DMS 273 treated with DMSO at 0.1 percent for 48 hours (cell line): ENCODE measurements at places on chromosomes 4 and X.

DNA sequence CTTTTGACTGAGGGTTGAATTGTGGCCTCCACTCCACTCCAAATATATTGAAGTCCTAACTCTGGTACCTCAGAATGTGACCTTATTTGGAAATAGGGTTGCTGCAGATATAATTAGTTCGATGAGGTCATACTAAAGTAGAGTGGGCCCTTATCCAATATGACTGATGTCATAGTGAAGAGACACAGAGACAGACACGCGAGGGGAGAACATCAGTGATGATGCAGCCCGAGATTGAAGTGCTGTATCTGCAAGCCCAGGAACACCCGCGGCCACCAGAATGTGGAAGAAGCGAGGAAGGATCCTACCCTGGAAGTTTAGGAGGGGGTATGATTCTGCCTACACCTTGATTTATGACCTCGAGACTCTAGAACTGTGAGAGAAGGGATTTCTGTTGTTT, 279.0 kb downstream of the ANKRD50 start:
- DNase-seq: no peak

GRCh38 chr4:1375761-1376322, 28.8 kb downstream of the UVSSA start:
- DNase-seq: no peak

DNA sequence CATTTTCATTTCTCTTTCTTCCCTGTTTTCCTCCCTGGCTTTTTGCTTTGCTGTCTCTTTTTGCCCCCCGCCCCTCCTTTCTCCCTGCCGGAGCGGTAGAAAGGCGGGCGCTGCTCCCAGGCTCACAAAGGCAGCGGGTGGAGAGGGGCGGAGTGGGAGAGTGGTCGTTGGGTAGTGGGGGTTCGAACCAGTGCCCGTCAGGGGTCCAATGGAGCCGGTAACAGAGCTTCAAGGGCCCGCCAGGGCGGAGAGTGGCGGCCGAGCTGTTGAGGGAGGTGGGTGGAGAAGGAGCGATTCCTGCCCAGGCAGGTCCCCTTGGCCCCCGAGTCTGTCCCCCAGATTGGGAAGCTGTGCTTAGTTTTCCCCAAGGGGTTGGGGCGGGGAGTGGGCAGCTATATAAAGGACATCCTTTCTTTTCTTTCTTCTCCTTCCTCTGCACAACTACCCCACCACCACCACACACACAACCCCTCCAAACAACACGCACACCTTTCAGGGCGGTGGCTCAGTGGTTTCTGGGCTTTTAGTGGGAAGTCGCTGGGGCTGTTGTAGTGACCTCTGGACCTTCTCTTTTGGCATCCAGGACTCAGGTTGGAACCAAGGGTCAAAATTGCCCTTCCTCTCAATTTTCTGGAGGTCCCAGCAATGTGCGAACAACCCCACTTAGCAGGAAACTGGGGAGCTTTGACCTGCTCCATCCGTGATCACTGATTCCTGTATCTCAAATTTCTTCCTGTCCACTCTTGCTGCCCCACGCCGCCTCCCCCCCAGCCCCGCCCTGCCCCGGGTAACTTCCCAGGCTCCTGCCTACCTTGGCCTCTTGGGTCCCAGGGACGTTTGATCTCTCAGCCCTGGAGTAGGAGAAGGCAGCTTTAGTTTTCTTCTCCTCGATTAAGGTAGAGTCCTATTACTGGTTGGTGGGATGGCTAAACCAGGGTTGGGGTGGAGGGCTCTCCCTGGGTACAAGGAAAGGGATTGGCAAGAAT, 1.9 kb downstream of the EFNB1 start:
- DNase-seq: no peak

- no peak for DNase-seq
These were observed 104.2 kb upstream of the HPGD start for GRCh38 chr4:174626342-174627008.

GRCh38 chrX:24799565-24799964, 105.8 kb downstream of the POLA1 start:
- DNase-seq: no peak

- DNase-seq: no peak
These were observed 737.2 kb upstream of the SLIT2 start for GRCh38 chr4:19514276-19515070.

GRCh38 chr4:98468709-98469108, 189.7 kb downstream of the TSPAN5 start:
- DNase-seq: no peak

GRCh38 chr4:151429957-151430570, 21.1 kb downstream of the FHIP1A start:
- DNase-seq: no peak

- no peak for DNase-seq
These were observed 82.2 kb downstream of the KLF8 start for GRCh38 chrX:56314334-56314733.

DNA sequence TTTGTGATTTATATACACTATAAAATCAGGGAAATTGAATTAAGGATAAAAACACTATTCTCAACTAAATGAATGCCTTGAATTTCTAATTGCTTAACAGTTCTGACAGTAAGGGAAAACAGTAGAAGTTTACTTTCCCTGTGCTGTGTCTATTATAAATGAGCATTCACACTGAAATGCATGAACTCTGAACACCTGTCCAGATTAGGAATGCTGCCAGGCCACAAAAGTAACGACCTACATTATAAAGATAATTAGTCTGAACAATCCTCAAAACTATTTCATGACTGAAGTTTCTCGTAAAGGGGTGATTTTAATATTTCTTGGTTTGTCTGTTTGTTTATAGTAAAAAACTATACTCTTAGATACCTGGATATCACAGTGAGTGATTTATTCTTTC, 2.0 kb downstream of the NDST3 start:
- DNase-seq: no peak

DNA sequence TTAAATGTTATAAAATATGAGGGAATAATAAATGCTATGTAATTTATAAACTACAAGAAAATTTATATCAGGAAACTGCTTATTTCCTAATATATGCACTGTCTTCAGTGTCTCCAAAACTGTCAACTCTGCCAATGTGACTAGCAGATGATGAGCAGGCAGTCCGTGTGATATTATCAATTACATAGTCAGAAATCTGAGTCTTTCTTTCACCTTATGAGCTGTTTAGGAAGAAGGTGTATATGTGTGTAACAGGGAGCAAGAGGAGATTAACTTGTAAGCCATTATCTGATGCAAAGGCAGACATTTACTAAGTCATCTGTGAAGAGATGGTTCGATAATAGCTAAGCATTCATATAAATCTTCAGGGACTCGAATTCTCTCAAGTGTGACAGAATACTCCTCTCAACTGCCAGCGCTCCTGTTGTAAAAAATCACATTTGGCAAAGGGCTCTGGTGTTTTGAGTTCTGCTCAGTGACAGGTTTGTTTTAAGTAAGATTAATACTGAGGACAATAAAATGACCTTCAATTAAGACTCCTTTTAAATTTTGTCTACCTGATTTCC, 79.7 kb downstream of the SNCA start:
- no peak for DNase-seq

- peak; percentile 19 for DNase-seq
These were observed at the start of gene STBD1 for GRCh38 chr4:76305971-76306881. Gene STBD1 (plus strand): TSS chr4:76306733. CDS start chr4:76306770, 37 bp downstream.

DNA sequence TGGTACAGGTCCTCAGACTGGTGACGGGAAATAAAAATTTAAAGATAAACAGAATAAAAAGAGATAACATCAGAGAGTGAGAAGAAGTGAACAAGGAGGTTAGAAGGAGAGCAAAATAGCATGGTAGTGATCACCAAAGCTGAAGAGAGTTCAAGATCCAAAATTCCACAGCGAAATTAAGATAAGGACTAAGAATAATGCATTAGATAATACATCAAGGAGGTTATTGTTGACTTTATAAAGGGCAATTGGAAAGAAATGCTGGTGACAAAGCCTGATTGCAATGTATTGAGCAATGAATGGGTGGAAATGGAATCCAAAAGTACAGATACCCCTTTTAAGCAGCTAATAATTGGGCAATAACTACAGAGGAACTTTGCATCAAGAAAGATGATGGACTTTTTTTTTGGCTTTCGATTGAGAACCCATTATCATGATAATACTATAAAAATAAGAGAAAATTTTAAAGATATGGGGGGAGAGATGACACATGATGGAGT, 101.6 kb upstream of the MAP9 start:
- DNase-seq: no peak

GRCh38 chr4:141464366-141464765, 172.0 kb upstream of the IL15 start:
- DNase-seq: no peak

DNA sequence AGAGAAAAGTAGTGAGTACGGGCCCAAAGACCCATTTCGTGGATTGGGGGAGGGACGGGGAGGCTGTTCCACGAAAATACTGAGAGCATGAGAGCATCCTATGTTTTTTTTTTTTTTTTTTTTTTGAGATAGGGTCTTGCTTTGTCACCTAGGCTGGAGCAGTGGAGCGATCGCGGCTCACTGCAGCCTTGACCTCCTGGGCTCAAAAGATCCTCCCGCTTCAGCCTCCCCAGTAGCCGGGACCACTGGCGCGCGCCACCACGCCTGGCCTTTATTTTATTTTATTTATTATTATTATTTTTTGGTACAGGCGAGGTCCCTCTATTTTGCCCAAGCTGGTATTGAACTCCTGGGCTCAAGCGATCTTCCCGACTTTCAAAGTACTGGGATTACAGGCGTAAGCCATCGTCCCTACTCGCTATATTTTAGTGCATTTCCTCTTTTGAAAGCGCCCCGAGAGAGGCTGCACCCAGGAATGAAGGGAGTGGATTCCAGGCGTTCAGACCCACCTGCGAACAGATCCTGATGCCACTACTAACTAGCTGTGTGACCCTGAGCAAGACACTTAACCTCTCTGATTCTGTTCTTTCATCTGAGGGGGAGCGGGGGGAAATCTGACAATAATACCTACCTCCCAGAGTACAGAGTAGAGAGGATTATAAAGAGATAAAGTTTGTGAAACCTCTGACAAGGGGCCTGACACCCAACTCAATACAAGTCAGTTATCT, 5.4 kb upstream of the MSX1 start:
- no peak for DNase-seq

DNA sequence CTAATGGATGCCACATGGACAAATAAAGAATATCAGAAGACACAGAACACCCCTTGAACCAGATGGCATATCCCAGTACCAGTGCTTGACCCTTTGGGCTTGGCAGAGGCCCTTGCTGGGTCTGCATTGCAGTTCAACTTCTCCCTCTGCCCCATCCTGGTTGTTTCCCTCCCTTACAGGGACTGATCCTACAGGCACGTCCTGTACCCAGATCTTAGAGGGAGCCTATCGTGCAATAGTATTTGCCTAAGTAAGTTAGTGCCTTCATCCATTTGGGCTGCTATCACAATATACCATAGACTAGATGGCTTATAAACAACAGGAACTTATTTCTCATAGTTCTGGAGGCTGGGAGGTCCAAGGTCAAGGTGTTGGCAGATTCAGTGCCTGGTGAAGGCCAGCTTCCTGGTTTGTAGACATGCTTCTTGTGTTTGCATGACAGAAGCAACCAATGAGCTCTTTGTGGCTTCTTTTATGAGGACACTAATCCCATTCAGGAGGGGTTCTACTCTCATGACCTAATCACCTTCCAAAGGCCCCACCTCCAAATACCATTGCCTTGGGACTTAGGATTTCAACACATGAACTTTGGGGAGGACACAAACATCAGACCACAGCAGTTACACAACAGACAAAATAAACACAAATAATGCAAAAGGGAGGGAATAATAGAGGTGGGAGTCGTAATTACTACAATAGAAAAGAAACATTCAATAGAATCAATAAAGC, 146.5 kb upstream of the MSX1 start:
- no peak for DNase-seq

DNA sequence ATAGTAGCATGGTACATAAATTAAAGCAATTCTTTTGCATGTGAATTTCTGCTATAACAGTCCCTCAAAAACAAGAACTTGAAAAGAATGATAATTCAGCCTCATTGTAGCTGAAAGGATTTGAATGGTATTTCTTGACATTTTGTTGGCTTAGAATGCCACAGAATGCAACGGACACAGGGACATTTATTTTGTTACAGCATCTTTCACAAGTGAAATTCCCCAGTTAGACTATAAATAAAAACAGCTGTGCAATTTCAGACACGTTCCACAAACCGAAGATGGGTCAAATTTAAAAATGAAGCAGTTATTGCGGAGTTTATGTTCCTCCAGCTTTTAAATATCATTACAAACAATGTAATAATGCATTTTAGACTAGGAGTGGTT, 82.8 kb upstream of the AMELX start:
- no peak for DNase-seq

- no peak for DNase-seq
These were observed 9.4 kb upstream of the CDS1 start for GRCh38 chr4:84573385-84574068.

- no peak for DNase-seq
These were observed 11.5 kb downstream of the MAD2L1 start for GRCh38 chr4:120055162-120055561.

DNA sequence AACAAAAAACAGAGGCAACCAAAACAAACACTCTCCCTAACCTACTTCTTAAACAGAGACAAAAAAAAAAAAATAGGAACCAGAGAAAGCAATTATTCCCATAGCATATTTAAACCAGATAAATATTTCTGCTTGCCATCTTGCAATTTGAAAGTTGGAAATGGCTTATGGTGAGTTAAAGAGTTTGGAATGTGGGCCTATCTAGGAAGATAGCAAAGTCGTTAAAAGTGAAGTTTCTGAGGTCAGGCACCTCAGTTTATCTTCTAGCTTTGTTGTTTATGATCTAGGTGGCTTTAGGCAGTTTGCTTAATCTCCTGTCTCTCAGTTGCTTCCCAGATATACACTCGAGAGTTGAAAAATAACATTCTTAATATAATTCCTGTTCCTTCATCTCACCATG, 284.2 kb downstream of the KCNIP4 start:
- DNase-seq: no peak

DNA sequence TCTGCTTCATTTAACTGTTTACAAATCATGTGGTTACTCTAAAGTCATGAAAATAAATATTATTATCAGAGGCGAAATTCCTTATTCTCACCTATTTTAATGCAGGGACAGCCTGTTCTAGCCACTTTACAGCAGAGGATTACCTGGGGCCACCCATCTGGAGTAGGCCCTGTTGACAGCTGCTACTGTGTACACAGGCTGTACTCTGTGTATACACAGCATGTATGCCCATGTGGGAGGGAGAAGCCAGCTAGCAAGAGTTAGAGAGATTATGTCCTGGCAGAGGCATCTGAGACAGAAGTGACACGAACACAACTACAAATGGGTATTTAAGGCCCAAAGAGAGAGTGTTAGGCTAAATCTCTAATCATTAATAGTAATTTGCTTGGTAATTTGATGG, 62.1 kb downstream of the GPRIN3 start:
- DNase-seq: peak; percentile 51

DNA sequence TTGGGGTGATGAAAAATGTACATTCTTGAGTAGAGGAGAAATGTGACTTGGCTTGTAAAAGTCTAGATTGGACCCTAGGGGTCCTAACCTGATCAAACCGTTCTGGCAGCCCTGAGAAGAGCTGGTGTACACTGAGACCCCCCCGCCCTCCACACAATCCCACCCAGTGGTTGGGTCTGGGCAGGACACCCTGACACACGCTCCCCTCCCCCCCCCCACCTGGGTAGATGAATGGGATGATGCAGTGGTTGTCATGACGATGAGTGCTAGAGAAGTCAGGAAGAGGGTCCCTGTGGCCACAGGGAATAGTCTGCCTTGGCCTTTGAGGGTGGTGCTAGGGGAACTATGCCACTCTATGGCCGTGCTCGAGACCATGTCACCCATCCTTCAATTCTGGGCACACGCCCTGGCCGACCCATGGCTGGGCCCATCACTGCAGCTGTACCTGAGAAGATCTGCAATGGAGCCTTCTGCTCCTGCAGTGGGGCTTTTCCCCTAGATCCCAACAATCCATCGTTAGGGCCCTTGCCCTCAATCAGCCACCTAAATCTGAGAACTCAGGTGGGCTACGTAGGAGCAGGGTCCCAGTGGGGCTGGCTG, 4.4 kb downstream of the CDK16 start:
- no peak for DNase-seq

- no peak for DNase-seq
These were observed 4.6 kb downstream of the RNF175 start for GRCh38 chr4:153755186-153755585.
